ENCODE measurements at places on chromosomes 7 and 10.
A peak's percentile ranks its signal among the peaks of the same experiment; 100 is the strongest.

DNA sequence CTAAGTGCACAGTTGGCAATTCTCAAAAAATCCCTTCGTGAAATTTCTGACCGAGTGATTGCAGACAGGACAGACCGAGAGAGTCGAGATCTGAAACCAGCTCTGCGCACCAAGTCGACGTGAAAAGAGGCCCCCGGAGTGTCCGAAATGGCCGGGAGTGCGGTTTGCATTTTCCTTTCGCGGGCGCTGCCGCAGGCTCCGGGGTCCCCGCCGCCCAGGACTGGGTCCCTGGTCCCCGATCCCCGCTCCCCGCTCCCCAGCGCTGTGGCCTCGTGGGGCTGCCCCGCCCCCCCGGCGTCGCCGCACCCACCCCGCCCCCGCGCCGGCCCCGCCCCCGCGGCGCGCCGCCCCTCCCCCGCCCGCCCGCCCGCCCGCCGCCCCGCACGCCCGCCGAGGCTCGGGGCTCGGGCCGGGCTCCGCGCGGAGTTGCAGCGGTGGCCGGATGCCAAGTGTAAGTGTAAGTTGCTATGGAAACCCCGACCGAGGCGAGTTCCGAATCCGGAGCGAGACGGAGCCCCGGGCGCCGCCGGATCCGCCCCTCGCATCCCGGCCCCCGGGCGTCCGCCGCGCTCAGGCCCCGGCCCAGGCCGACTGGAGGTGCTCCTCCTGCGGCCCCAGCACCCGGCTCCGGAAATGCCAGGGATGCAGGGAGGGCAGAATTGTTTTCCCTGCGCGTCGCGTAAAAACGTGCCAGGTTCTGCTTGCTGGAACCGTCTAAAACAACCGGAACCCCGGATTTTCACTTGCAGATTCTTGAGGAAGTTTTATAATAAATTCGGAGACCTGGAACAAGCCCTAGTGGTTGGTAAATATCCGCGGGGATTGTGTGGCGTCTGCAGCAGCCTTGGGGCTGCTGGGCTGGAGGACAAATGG is 4.6 kb downstream of the BMI1 start:
- DNase-seq: peak; percentile 51

DNA sequence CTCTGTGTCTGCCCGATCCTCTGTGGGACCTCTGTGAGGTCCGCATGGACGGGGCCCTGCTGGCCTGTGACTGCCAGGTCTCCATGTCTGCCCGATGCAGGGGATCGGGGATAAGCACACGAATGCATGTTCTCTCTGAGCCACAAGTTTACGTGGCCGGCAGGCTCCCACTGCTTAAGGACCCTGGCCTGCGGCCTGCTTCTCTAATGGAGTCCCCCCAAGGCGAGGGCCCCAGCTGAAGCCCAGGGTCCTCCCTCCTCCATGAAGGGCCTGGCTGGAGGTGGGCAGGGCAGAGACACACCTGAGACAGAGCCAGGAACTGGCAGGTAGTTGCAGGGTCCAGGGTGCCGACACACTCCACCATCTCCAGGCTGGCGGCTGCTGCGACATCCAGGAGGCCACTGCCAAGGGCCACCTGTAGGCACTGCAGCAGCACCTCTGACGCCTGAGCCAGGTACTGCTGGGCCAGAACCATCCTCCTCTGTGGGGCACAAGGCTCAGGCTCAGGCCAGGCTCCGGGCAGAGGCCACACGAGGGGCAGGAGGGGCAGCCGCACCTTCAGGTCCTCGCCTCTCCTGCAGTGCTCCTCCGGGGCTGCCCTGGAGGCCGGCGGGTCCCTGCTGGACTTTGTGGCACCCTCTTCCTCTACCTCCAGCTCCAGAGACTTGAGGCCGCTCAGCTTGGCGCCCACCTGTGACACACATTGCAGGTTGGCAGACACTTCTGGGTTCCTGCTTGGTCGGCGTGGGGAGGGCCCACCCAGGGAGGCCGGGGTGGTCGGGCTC is 60.9 kb upstream of the NKX6-2 start:
- no peak for DNase-seq

DNA sequence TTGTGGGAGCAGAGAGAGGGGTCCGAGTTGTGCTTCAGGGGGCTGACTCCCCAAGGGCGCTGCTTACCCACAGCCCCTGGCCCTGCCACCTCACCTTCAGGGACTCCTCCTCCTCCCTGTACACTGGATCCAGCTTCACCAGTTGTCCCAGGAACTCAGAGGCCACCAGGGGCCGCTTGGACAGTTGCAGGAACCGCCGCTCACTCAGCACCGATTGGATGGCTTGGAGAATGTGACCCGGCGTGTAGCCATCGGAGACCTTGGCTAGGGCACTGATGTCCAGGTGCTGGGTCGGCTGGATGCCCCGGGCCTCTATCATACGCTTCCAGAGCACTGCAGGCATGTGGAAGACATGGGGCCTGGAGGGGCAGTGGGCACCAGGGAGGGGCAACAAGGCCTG is 4.5 kb upstream of the ASB10 start:
- no peak for DNase-seq

- no peak for DNase-seq
Measured at GRCh38 chr10:43595739-43596298, 10.4 kb upstream of the ZNF485 start.

- no peak for DNase-seq
Measured at GRCh38 chr7:1529383-1530116, 952 bp upstream of the MAFK start.

- no peak for DNase-seq
Measured at GRCh38 chr7:26437003-26437532, 145.4 kb downstream of the SNX10 start.

- DNase-seq: no peak
Measured at GRCh38 chr7:37391791-37392672, 56.6 kb downstream of the ELMO1 start.

GRCh38 chr10:60757420-60757895 is 20.8 kb upstream of the CDK1 start:
- DNase-seq: no peak

DNA sequence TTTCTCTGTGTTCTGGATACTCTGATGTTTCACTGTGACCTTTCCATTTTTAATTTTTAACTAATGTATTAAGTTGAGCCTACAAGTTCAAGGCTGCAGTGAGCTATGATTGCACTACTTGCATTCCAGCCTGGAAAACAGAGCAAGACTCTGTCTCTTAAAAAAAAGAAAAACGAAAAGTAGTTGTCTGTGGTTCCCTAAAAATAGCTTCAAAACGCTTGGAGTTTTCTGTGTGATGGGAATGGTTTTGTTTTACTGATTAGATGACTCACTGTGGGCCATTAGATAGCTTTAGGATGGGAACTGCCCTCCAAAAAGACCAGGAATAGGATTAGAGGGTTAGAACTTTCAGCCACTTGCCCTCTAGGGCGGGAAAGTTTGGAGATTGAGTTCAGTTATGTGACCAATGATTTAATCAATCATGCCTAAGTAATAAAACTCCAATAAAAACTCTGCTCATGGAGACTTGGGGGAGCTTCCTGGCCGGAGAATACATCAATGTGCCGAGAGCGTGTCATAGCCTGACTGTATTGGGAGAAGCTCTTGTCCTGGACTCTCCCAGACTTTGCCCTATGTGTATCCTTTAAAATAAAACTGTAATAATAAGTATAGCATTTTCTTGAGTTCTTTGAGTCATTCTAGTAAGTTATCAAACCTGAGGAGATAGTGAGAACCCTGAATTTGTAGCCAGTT is 147.1 kb downstream of the LYZL1 start:
- DNase-seq: no peak

DNA sequence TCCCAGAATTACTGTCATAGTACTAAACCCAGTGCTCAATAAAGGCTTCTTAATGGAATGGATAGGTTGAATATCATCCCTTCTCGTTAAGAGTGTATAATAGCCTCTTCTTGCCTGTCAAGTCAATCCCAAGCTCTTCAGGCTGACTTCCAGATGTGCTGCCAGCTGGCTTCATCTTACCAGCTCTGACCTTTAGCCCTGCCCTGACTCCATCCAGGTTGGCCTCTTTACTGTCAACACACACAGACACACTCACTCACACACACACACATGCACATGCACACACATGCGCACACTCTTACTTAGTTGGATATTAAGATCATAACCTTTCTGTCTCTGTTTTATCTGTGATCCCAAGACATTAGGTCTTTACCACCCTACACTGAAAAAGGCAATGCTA is 49.1 kb downstream of the ASB4 start:
- DNase-seq: no peak

- no peak for DNase-seq
Measured at GRCh38 chr10:102965311-102965851, 47.3 kb downstream of the CNNM2 start.

- DNase-seq: peak; percentile 68
Measured at GRCh38 chr10:30027057-30028005, 32.1 kb downstream of the JCAD start.

- no peak for DNase-seq
Measured at GRCh38 chr10:104330168-104331110, 7.8 kb downstream of the ITPRIP start.

DNA sequence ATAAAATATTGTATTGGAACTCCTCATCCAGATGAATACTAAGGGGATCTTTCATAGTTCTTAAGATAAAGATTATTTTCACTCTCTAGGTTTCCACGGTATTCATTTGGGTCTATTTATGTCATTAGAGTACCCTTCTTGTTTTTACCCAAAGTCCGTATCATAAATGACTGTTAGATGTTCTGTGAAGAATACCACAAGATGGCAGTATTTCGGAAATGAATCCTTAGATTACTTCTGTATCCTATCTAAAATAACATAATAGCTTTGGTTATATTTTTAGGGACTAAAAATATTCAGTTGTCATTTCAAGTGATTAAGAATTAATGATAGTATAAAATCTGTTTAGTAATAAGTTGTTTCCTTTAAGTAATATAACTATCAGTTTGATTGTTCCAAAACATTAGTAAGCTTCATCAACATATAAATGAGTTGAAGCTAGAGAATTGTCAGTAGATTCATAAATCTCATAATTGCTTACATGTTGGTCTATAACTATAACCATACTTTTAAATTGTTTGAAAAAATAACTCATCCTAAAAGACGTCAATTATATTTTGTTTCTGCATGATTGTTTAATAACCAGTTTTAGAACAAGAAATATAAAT is 337.5 kb upstream of the KCND2 start:
- DNase-seq: no peak

- no peak for DNase-seq
Measured at GRCh38 chr7:116899308-116899707, 36.9 kb downstream of the CAPZA2 start.

DNA sequence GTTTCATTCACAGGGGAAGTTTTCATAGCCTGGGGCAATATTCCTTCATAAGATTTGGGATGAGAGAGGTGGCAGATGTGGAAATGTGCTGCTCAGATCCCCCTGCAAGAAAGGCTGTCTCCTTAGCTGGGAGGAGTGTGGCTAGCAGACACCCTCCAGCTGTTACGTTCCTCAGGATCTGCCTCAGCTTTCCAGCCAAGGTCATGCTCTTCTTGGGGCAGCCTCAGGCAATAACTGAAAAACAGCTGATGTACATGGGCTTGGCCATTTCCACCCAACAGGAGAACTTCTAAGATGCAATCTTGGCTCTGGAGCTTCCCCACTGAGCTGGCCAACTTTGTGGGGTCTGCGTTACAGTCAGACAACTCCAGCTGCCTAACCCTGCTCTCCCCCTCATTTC is 51.3 kb upstream of the SEPTIN7 start:
- DNase-seq: no peak

DNA sequence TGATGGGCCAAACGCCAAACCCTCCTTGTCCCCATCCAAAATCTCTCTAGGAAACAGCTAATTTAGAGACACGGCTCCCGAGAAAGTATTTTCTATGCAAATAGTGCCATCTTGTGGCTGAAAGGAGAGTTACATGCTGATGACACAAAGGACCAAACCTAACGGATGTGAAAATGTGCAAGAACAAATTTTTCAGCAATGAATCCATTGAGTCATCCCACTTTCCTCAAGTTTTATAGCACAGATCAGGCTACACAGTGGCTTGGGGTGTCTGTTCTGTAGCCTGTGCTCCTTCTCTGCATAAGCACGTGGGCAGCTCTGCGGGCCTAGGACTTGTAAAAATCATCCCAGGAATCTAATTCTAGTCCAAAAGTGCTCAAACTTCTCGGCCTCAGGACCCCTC is 154.8 kb upstream of the PRR15 start:
- DNase-seq: peak; percentile 22

- DNase-seq: no peak
Measured at GRCh38 chr7:112665709-112666108, 124.5 kb downstream of the TMEM168 start.

- DNase-seq: no peak
Measured at GRCh38 chr10:70551466-70551865, 51.1 kb downstream of the PRF1 start.

- no peak for DNase-seq
Measured at GRCh38 chr10:127922675-127923366, 15.9 kb downstream of the PTPRE start.

DNA sequence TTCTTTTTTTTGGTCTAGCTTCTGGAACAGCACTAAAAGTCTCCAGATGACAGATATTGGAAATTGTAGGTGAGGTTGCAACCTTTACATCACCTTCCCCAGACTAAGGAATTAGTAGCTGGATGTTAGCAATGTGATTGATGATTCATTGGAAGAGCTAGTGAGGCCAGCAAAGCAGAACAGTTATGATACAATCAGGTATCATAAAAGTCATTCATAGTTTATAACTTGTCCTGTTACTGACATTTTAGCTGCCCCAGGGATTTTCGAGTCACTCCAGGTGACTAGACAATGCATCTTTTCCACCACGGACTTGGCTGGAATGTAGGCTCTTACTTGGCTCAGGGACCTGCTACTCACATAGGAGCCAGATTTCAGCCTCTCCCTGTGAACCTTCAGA is 15.9 kb upstream of the TCF7L2 start:
- no peak for DNase-seq

- DNase-seq: no peak
Measured at GRCh38 chr7:80230327-80230726, 95.7 kb downstream of the GNAI1 start.

DNA sequence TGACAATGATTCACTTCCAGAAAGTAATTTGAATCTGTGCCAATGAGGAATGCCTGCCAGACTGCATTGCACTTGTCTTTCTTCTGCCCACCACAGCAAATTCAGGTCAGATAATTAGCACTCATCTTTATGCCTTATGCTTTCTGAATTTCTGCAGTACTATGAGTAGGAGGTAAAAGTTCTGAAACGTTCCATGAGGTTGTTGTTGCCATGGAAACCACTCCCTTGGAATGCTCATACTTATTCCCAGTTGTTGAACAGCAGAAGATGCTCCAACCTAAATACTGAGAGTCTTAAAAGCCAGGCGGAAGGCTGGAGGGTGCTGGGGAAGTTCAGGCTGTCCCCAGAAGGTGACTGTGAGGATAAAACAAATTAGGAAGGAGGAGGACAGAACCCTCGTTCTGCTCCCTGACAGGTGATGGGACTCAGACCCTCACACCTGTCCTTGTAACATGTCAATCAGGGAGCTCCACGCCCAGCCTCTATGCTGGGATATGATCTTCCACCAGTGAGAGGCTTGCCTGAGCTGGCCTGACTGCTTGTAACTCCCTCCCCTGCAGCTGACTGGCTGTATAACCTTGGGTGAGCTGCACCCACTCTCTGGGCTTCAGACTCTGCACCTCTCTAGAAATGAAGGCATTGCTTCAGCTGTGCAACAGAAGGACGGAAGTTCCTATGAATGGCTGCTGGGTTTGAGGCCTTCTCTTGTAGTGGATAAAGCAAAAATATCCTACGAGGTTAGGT is 554.3 kb upstream of the MGMT start:
- DNase-seq: no peak
